ENCODE measurements at places on chromosomes 6 and 20. TPM values are rescaled to one million over a fixed set of nuclear protein-coding genes. Genes with fewer than 3 reads are reported as not detected.

The ECI2 gene
- total RNA-seq, result 31.0 TPM

The TMEM217 gene
- 0.46 TPM for total RNA-seq

The TCP11 gene
- 1.7 TPM for total RNA-seq

The RAD21L1 gene
- not detected for total RNA-seq

The GPX6 gene
- total RNA-seq, result not detected

The BANF2 gene
- not detected for total RNA-seq

DNA sequence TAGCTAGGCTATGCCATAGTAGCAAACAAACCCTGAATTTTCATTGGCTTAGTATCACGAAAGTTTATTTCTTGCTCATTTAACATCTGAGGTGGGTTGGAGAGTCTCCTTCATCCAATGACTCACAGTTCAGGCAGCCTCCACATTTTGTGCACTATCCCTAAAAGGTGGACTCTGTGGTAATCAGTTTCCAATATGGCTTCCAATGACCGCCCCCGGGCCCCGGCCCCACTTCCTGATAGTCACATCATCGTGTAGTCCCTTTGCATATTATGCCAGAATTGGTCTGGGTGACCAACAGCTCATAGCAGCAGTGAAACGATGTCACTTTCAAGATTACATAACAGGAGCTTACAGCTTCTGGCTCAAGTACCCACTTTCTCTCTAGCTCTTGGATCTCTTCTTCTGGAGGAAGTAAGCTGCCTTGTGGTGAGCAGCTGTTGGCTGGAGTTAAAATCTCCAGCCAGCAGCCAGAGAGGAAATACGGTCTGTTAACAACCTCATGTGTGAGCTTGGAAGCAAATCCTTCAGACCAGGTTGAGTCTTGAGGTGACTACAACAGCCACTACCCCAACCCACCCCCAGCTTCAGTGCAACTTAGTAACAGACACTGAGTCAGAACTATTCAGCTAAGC is 7.8 kb downstream of the HCRTR2 start:
- DNase-seq, result no peak

DNA sequence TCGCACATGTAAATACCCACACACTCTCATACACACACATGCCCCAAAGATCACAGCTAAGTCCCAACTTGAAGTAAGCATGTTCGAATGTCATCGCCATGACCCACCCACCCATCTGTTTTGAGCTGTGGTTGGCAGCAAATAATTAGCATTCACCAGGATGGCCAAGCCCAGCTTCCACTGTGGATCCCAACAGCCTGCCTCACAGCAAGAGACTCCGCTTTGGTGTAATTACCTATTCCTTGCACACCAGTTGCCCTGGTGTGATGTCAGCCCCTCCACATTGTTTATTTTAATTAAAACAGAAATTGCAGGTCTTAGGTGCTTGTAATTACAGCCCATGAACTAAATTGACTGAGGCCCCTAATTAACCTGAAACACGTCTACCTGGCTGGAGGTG is 81.1 kb downstream of the MAFB start:
- no peak for DNase-seq

GRCh38 chr20:53390770-53391169 is 202.9 kb downstream of the ZNF217 start:
- no peak for DNase-seq

DNA sequence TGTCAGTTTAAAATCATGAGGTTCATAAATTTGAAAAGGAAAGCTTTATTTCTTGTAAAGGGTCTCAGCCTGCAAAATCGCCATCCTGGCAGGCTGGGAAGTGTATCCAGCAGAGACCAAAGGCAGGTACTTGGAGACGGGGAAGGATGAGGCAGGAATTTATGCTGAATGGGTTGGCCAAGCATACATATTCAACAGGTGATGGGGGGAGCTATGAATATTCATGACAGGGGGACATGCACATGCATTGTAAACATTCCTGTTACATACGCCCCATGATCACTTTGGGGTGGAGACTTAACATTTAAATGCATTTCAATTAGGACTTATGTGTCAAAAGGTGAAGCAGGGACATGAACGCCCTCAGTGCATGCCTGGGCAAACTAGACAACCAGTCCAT is 9.8 kb upstream of the SLC22A1 start:
- DNase-seq, result no peak

GRCh38 chr6:26216886-26217713 is 129.9 kb downstream of the HFE start:
- peak; percentile 80 for DNase-seq

DNA sequence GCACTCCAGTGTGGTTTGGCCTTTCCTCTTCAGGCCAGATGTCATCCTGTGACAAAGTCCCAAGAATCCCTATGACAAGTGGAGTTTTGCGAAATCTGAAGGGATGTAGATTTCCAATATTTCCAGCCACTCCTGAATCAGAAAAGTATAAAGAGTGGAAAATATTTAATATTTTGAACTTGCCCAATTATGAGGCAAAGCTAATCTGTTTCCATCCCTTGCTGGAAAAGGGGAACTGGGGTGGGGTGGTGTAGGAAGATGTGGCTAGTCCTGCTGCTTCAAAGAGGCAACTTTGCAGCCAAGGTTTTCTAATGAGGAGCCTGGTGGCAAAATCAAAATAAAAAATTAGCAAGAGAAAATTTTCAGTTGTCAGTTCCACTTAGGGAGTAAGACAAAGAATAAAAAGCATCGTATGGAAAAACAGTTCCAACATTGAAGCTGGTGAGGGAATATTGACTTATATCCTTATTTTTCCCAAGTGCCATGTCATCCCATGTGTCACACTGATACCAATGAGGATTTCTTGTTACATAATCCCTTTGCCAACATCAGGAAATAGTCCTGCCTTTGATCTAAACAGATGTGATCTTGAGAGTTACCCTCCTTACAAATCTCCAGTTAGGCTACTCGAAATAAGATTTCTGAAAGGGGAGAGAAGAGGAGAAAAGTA is 480.0 kb upstream of the JARID2 start:
- no peak for DNase-seq

DNA sequence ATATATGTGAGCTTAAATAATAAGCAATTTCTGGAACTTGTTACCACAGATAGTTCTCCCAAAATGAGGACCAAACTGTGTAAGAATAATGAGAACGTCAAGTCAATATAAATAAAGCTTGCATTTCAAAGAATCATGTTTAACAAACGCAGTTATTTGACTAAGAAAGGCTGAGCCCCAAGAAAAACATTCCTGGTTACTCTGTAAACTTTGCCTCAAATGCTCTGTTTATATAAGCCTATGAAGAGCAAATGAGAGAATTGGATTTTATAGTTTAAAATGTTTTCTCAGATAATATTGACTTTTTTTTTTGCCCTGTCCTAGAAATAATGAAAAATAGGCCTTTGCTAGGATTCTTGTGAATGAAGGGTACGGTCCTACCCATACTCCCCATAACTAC is 81.3 kb downstream of the C6orf52 start:
- DNase-seq, result no peak

DNA sequence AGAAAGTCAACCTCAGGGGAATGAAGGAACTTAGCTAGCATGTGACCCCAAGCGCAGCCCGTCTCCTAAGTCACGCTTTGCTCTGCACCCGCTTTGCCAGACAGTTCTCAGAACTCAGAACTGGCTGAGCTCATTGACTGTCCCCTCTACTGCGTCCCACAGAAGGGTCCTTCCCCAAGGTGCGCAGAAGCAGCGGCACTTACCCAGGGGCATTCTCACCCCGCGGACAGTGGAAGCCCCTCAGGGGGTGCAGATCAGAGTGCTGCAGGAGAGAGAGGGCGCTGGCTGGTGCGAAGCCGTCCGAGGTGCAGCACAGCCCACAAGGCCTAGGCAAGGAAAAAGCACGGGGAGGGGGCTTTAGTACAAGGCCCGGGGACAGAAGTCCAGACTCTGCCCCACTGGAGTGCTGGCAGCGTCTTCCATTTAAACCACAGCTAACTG is 807 bp downstream of the SNHG17 start:
- no peak for DNase-seq

DNA sequence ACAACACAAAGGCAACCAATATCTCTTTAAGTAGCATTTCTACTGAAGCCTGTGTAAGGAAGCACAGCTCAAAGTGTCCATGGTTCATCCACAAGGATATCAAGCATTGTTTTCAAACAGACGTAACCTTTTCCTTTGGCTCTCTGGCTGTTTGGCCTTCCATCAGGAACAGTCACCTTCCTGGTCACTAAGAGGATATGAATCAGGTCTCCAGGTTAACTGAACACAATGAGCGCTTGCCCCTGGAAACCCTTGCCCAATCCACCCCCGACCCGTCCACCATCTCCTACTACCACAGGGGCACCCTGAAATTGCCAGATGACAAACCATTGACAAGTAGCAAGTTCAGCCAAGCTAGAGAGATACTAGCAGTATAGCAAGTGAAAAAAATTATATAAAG is 114.4 kb upstream of the COL21A1 start:
- no peak for DNase-seq

- no peak for DNase-seq
These were observed 311.1 kb upstream of the JAG1 start for GRCh38 chr20:10984913-10985312.

DNA sequence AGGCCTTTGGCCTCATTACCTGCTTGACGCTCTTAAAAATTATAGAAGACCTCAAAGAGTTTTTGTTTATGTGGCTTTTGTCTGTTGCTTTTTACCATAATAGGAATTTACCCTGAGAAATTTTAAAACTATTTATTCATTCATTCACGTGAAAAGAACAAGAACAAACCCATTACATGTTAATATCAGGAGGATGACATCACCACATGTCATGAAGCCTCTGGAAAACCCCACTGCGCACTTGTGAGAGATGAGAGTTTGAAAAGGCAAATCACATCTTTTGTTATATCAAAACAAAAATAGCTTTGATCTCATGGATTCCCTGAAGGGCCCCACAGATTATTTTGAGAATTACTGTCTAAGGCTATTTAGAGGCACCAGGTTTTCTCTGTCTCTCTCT is 61.3 kb upstream of the EYA2 start:
- DNase-seq, result no peak

DNA sequence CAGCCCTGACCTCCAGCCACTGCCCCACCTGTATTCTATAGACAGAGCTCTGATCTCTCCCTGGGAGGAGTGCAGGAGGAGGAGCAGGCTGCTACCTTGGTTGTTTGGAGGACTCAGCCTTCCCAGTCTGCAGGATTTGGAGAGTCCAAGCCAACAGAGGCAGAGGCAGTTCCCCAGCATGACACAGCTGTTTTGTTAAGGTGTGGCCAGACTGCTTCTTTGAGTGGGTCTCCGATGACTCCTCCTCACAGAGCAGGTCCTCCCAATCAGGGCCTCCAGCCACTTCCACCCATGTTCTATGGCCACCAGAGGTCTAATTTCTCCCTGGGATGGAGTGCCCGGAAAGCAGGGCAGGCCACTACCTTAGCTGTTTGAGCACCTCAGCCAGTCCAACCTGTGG is 203.5 kb downstream of the HACE1 start:
- no peak for DNase-seq

DNA sequence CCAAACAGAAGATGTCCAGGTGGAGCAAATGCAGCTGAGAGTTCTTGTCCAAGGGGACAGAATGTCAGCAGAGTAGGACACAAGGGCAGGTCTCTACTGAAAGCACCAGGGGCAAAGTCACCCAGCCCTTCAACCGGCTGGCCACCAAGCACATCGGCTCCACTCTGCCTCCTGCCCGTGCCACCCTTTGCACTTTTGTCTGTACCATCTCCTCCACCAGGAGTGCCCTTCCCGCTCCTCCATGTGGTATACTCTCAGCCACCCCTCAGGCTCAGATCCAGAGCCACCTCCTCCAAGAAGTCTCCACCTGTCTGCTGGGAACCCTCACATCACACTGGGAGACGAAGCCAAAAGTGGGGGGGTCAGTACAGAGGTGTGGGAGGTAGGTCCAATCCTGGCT is 4.1 kb upstream of the HSPA12B start:
- no peak for DNase-seq

- DNase-seq, result no peak
These were observed 220.9 kb downstream of the KIF16B start for GRCh38 chr20:16352321-16352720.

- DNase-seq, result no peak
These were observed 482.9 kb upstream of the EYS start for GRCh38 chr6:66189915-66190314.

GRCh38 chr6:89436226-89436625 is 3.3 kb downstream of the ANKRD6 start:
- DNase-seq, result no peak

- no peak for DNase-seq
These were observed 160.7 kb upstream of the KCNQ5 start for GRCh38 chr6:72461144-72461543.

DNA sequence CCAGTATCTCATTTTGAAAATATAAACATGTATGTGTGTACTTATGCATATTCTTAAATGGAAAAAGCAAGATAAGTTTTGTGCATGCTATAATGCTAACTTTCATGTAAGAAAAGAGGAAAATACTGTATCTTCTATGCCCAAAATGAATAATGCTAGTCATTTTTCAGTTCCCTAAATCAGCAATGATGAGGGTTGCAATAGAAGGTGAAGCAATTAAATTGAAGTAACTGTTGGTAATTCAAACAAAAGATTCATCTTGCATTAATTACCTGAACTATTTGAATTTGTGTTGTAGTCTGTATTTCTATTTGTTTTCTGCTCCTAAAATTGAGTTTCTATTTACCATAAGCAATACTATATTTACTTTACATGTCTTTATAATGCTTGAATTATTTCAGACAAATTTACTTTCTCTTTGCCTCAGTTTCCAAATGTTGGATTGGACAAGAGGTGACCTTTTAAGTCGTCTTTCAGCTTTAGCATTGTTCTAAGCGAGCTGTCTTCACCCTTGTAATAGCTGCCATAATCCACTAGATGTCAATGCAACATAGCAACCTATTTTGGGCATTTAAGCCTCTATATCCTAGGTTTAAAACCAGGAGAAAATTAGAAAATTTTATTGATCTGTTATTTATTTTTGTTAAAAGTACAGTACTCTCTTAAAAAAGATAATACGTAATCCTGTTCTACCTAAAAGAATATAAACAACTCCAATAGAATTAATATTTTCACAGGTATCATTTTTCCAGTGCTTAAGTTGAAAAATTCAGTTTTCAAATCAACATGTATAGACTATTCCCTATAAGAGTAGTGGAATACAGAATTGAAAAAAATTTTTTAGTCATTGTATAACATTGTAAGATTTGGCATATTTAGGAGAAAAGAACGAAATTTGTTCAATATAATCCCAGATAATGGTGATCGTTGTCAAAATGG is 52.3 kb upstream of the IFNGR1 start:
- DNase-seq, result no peak

GRCh38 chr6:52506476-52506875 is 70.4 kb downstream of the TRAM2 start:
- DNase-seq, result peak; percentile 76

DNA sequence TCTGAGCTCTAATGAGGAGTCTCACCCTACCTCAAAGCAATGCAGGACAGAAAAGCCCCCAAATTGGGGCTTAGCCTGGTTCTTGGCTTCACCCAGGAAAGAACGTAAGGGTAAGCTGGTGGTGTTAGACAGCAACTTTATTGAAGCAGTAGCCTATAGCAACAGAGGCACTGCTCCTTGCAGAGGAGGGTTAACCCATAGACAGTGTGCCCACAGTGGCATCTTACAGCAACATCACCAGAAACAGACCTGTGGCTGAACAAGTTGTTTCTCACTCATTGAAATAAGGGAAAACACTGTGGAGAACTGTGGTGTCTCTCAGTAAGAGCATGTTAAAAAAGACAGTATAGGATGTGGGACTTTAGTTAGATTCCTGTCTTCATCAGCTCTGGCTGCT is 80.4 kb upstream of the SPTLC3 start:
- no peak for DNase-seq

All from lower leg skin (tissue), 4 donors.